ENCODE measurements at places on chromosomes 4 and X.
A peak's percentile ranks its signal among the peaks of the same experiment; 100 is the strongest.

GRCh38 chr4:112753333-112753732 is 116.4 kb downstream of the LARP7 start:
- no peak for DNase-seq

GRCh38 chr4:183563874-183564273 is 59.0 kb downstream of the ING2 start:
- peak; percentile 5 for DNase-seq

DNA sequence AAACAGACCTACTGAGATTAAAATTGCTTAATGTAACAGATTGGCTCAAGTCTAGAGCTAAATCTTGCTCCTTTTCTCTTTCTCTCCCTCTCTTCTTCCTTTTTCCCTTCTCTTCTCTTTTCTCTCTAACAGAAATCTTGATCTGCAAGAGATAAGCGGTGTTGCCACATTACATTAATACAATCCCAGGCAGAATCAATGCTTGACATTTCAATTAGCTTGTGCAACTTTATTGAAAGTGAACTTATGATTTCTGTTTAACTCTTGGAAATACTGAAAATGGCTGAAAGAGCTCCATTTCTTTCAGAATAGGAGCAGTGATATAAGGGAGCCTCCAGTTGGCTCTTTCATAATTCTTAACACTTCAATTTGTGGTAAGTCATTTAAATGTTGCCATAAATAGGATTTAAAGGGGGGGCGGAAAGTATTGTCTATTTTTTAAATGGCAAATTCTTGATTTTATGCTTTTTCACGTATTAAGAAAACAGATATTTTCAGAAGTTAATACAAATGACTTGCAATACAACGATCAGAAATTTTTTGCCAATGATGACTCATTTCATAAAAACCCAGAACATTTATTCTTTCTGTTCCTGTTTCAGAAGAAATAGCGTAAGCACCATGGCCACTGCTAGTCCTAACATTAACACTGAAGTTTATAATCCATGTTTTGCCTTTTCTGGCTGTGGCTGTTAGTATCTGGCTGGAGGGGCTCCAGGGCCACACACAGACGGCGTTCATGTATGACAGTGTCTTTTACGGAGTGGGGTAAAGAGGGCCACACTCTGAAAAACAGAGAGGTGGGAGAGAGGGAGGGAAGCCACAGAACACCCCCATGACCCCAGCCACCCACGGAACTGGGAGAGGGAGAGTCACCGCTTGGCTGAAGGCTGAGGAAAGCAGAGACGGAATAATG is 115.7 kb upstream of the FAT1 start:
- no peak for DNase-seq

DNA sequence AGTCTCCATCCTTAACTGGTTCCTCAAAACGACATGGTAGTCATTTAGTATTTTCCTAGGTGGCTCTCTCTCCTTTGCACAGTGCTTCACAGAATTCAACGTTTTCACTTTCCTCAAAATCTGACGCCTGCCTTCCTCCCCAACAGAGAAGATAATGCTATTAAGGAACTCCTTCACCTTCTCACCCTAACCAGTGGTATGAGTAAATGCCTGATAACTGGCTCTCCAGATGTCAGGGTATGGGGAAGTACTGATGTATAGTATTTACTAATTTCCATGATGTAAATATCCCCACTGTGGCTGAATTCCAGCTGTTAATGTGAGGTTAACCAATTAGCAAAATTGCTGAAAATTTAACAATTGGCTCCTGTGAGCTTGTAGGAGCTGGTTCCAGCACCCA is 28.8 kb upstream of the NSUN7 start:
- DNase-seq, result no peak

GRCh38 chr4:140857111-140857510 is 100.9 kb upstream of the TBC1D9 start:
- DNase-seq, result no peak

GRCh38 chr4:80207172-80207583 is 9.9 kb downstream of the PRDM8 start:
- DNase-seq, result no peak

DNA sequence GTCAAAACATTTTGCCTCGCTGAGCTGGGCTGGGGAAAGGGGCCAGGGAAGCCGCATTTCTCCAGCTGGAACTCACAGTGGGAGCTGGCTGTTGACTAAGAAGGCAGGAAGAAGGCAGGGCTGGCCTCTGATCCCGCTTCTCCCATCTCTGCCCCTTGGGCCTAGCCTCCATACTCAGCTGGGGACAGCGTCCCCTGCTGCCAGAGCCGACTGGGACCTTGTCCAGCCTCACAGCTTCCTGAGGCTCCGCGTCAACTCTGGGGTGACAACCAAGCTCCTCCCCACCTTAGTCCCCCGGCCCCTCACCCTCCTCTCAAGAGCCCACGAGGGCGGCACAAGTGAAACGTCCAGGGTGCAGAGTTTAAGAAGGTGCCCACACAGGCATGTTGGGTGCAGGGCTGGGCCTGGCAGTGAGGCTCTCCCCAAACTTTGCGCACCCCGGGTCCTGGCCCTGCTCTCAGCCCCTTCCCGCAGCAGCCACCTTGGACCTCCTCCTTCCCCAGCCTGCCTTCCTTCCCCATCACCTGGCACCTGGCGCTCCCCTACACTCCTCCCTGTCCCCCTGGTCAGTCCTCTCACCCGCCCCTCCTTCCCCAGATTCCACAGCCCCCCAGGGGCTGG is 100.8 kb downstream of the PSAPL1 start:
- DNase-seq, result no peak

- no peak for DNase-seq
Measured at GRCh38 chrX:84487365-84488353, 14.6 kb downstream of the HDX start.

DNA sequence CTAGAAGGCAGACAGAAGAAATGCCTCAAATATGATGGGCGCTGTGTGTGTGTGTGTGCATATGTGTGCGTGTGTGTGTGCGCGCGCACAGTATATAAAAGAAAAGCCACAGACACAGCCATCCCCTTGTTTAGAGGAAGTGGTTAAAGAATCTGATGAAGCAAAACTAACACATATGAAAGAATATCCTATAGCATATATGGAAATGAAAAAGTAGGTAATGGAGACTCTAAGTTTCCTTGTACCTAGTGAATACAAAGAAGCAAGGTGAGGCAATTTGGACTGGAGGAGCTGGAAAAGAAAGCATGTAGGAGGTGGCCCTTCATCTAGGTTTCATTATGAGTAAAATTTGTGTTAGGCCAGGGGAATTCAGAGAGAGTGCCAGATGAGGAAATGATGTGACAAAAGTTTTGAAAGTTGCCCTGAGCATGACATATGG is 58.6 kb upstream of the MCF2 start:
- no peak for DNase-seq

GRCh38 chrX:56313308-56313707 is 81.2 kb downstream of the KLF8 start:
- no peak for DNase-seq

GRCh38 chr4:62402088-62402806 is 1202.1 kb downstream of the ADGRL3 start:
- no peak for DNase-seq

DNA sequence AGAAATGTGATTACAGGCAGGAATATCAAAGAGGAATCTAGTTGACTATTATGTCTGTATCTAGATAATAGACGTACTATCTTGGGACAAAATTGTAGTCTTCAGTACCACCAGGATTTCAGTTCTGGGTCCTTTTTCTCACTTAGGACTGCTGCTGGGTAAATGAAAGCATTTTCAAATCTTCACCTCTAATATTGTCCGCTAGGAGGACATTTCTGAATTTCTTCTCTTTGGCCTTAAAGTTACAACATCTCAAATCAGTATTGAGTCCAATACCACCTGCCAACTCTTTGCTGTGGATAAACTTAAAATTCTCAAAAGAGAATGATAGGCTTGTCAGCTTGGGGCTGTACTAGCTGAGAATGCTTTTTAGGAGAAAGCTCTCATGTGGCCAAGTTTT is 6.0 kb downstream of the FGF16 start:
- DNase-seq, result no peak

DNA sequence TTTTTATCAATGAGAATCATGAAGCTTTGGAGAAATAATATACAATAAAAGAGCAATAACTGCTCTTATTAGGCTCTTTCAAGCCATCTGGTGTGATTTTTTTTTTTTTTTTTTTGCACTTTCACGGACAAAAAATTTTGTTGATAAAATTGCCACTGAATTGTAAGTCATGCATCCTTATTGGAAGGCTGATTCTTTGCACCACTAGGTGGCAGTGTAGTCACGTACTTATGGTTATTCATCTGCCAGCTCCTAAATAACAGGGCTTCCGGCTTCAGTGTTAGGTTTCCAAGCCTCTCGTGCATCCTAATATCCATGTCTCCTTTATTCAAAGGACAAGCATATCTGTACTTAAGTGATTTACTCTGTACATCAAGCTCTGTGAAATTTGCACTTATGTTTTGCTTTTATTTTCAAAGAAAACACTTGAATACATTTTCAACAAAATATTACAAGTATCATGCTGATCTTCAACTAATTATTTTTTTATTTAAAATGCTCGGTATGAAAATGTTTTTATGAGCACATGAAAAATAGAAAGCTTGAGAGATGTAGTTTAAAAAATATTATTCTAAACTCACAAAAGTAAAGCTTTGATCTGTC is 1578.3 kb upstream of the TENM3 start:
- peak; percentile 5 for DNase-seq

GRCh38 chrX:68932611-68933010 is 103.8 kb downstream of the EFNB1 start:
- no peak for DNase-seq

- DNase-seq, result no peak
Measured at GRCh38 chr4:108651014-108651791, 804 bp downstream of the OSTC start.

DNA sequence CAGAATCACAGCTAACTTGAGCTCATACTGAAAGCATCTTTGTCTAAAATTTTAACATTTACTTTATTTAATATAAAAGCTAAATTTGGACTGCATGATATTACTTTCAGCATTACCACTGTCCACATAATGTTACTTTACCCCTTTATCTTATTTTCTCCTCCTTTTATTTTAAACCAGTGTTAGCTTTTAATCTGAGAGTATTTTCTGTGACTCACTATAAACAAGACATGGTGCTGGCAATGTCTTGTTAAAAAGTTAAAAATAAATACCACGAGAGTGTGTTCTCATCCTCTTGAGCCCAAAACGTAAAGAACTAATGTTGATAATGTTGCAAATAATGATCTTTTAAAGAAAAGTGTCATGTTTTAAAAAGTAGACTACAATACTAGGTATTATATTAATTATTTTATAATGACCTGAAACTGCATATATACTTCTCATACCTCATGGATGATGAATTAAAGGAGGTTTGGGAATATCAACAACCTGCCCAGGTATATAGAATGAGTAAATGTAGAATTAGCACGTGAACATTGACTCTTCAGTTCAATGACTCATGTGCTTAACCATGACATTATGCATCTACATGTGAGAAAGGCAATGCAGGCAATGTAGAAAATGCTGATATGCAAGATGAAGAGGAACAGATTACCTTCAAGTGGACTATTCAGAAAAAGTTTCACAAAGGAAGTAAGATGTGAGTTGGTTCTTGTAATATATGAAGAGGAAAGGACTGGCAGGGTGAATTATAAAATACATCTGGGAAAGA is 454.1 kb upstream of the ADGRL3 start:
- no peak for DNase-seq

GRCh38 chr4:88106205-88106604 is 52.2 kb downstream of the ABCG2 start:
- DNase-seq, result no peak

GRCh38 chrX:84475101-84475500 is 27.2 kb downstream of the HDX start:
- no peak for DNase-seq

DNA sequence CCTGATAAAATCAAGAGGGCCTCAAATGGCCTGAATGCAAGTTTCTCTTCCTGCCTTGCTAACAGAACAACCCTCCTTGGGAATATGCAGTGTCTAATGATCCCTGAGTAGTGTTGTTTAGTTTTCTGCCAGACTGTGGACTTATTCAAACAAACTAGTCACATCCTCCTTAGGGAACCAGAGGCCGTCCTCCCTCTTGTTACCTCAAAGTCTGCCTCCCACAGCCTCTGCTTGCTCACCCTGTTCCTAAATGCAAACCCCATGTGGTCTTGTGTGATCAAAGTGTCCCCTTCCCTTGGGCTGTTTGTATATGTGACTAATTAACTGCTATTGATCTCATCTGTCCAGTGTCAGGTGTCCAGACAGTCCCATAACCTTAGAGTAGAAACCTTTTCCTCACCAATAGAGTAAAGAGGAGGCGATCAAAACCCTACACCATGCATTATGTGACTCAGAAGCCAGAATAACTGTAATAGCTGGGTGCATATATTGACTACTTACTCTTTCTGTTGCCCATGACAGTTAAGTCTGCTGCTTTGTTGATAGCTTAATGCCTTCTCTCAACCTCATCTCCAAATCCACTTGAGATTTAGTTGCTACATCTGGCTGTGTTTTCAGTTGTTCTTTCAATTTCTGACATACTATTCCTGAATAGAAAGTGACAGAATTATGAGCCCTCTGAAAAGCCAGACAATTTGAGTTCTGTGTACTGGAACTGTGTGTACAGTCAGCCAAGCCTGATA is 473.0 kb upstream of the NWD2 start:
- DNase-seq, result no peak

GRCh38 chrX:69178592-69178991 is 13.3 kb upstream of the PJA1 start:
- no peak for DNase-seq

GRCh38 chr4:141899103-141899502 is 262.7 kb downstream of the IL15 start:
- no peak for DNase-seq

GRCh38 chr4:45663003-45663402 is 460.9 kb downstream of the GABRG1 start:
- no peak for DNase-seq

GRCh38 chr4:73948291-73948690 is 33.5 kb downstream of the PF4 start:
- no peak for DNase-seq

- no peak for DNase-seq
Measured at GRCh38 chrX:26192204-26192603, at the start of gene MAGEB6. MAGEB6 (plus strand) TSS chrX:26192440; CDS start chrX:26193847, 1,407 bp downstream.

GRCh38 chr4:48112017-48112667 is 21.9 kb downstream of the TXK start:
- DNase-seq, result no peak

GRCh38 chrX:40411340-40412111 is 169.2 kb upstream of the ATP6AP2 start:
- DNase-seq, result no peak

GRCh38 chr4:5791654-5792053 is 80.7 kb downstream of the EVC start:
- no peak for DNase-seq
